Cardiac muscle cell (in vitro differentiated cells and primary cell): ENCODE measurements at places on chromosomes 12 and 14.

DNA sequence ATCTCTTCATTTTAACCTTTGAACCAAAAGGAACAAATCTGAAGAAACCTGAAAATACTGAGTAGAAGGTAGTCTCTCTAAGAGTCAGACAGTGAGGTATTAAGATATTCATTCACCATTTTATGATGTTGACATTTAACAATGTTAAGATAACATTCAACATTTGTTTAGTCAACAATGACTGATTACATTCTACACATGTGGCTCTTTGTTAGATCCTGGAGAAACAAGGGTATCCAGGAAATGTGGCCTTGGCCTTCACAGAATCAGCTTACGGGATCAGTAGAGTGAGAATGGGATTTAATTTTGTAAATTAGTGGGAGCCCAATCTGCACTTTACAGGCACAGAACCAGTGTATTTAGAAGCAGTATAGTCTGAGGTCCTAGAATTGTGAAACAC lies 355.5 kb downstream of the KCNH5 start:
- no peak for DNase-seq

DNA sequence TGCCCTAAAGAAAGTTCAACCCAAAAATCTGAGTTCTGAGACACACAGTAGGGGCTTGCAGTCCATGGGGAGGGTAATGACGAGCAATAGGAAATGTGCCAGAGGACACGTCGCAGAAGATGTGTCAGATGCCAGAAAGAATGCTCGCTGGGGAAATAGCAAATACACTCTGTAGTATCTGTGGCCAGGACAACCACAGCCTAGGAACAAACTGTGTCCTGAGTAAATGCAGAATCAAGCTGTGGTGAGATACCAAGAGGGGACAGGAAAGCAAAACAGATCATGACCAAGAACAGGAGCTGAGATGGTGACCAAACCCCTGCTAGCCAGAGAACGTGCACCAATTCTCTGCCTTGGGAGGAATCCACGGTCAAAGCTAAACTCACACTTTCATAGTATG lies 9.1 kb downstream of the CRACR2A start:
- DNase-seq = peak; percentile 59

DNA sequence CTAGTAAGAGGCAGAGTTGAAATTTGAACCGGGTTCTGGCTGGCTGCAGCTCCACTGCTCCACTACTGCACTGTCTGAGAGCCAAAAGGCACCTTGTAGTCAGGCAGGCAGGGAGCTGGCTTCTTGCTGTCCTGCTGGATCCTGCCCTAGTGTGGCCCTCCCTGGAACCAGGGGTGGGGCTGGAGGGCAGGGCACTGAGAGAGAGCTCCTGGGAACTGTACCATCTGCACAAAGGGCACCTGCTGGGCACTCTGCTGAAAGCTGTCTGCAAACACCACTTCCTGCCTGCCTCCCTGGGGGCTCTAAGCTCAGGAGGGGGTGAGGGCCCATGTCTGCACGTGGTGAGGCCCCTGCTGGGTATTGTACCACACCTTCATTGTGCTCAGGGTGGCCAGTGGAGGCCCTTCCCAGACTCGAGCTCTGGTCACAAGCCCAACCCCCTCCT lies 19.0 kb upstream of the TCL1B start:
- no peak for DNase-seq

- DNase-seq = no peak
Observed at GRCh38 chr12:56622535-56622934, 7.6 kb downstream of the BAZ2A start.

GRCh38 chr12:19148860-19149259 lies 19.3 kb downstream of the PLEKHA5 start:
- DNase-seq = no peak

DNA sequence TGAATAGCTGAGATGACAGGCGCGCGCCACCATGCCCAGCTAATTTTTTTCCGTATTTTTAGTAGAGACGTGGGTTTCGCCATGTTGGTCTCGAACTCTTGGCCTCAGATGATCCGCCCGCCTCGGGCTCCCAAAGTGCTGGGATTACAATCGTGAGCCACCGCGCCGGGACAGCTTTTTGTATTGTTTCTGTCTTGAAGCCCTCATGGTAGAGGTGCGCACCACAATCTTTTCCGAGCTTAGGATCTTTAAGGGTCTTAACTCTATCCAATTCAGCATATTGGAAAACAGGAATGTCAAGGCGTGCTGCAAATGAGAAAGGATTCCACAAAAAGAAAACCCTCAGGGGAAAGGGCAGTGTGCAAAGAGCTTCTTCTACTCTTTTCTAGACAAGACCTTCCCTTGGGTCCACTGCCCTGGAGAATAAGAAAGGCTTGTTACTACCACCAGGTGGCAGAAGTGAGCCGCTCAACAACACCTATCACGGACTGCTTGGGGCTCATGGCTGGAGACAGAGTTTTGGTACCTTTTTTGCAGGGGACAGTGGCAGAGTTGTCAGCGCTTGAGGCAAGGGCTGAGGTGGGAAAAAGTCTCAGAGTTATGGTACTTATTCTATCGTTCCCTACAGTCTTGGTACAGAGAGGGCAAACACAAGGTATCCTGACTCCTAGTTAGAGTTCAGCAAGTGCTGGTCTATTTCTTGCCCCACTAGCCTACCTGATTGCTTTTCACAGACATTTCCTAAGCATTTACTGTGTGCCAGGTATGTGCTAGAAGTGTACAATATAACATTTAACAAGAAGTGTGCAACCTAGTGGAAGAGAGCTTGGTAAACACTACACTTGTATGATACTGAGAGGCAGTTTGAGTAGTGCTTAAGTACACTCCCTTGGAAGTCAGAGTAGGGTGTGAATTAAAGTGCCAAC lies 16.4 kb upstream of the SP7 start:
- peak; percentile 93 for DNase-seq

GRCh38 chr14:75831952-75832351 lies 149.8 kb downstream of the TGFB3 start:
- DNase-seq = no peak

DNA sequence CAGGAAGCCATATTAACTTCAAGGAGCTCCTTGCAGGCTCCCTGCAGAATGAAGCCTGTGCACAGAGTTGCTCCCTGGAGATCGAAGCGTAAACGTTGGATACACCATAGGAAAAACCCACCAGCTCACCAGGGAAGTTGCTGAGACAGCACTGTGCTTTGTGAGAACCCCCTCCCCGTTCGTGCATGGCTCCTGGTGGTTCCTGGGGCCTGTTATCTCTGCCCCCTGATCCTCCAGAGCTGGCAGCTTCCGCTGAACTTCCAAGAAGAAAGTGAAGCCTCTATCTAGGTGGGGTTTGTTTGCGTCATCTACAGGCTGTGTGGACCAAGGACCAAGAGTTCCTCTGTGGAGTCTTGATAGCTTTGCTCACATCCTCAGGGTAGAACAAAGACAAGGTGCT lies 2.4 kb upstream of the CCDC85C start:
- no peak for DNase-seq

DNA sequence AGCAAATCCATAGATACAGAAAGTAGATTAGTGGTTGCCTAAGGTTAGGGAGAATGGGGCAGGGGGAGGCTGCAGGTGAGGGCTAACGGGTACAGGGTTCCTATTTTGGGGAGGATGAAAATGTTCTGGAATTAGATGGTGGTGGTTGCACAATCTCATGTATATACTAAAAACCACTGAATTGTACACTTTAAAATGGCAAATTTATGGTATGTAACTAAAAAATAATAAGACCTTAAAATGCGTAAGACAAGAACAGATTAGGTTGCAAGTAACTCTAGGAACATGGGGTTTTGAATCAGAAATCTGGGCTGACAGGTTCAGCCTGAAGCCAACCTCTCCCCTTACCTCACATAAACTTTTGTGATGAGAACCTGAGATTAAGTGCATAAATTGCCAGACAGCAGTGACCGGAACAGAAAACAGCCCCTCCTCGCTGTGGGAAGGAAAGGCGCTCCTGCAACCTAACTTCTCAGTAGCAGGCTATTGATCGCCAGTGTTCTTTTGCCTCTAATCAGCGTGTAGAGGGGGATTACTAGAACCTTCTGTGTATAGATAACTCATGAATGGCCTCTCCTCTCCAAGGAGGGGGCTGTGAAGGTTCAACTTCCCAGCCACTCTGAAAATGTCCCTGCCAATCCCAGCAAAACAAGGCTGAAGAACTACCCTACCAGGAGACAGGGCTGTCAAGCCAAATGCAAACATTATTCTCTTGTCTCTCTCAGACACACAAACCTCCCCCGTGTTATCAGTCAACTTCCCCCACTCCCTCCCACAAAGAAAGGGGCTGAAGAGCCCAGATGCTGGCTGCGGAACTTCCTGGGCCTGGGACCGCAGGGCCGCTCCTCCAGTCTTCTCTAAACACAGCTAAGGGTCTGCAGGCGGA lies 1.9 kb downstream of the SSH1 start:
- DNase-seq = peak; percentile 17

- no peak for DNase-seq
Observed at GRCh38 chr12:70603044-70603443, 34.2 kb downstream of the PTPRB start.

DNA sequence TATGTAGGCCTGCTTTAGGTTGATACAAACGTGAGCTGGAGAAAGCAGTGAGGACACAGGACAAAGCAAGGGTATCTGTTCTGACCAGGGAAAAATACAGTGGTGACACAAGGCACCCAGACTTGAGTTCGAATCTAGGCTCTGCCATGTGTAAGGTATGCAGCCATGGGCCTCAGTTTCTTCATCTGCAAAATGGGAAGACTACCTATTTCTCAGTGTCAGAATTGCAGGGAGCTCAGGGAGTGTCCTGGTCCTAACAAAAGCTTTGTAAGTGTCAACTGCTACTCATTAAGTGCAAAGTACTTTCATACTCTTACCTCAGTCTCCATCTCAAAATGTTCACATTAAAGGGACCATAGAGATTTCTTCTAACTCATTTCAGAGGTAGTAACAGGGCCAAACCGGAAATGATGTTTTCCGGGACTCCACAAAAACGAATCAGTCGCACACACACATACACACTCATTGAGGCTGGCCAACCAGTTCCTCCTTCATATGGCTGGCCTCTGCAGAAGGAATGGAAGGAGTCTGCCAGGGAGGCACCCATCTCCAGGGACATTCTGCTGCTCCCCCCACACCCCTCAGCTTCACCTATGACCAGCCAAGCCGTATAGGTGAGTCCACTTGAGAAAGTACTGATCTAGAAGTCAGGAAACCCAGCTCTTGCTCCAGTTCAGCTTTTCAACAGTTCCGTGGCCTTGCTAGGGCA lies 7.8 kb downstream of the CTDSP2 start:
- DNase-seq = no peak

DNA sequence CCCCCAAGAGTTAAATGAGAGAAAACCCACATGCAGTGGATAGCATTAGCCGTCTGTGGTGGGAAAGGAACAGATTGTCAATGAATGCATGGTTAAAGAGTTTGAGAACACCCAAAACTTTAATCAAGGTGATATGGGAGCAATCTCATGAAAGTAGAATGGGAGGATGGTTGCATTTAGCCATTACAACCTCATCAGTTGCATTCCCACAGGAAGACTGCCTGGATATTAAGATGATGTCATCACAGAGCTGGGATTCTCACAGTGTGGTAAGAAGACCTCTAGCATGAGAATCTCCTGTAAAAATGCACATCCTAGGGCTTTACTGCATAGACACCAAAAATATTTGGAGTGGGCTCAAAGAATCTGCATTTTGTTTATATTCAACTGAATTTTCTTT lies 284.9 kb downstream of the RGS6 start:
- DNase-seq = no peak

DNA sequence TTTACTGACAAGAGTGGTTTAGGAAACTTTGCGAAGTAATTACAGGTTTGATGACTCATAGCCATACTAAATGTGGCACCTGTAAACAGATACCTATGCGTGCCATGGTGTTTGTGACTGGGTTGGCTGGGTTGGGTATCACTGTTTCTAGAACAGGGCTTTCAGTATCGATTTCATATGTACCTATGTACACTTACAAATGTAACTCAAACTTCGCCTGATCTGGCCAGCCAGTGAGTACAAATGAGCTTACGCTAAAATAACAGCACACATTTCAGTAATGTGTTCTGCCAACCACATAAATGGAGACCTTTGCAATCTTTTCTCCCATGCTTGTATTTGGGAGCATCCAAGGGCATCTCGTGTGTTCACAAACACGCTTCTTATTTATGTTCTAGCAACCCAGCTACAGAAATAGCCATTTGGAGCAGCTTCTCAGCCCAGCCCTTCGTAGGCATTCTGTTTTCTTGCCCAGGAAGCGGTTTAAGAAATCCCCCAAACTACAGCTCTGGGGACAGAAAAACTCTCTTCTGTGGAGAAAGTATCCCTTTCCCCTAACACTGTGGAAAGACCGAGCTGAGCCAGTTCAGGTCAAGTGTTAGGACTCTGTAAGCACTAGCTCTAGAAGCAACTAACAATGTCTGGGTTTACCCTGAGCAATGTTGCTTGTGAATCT lies 42.3 kb upstream of the MDM1 start:
- no peak for DNase-seq

DNA sequence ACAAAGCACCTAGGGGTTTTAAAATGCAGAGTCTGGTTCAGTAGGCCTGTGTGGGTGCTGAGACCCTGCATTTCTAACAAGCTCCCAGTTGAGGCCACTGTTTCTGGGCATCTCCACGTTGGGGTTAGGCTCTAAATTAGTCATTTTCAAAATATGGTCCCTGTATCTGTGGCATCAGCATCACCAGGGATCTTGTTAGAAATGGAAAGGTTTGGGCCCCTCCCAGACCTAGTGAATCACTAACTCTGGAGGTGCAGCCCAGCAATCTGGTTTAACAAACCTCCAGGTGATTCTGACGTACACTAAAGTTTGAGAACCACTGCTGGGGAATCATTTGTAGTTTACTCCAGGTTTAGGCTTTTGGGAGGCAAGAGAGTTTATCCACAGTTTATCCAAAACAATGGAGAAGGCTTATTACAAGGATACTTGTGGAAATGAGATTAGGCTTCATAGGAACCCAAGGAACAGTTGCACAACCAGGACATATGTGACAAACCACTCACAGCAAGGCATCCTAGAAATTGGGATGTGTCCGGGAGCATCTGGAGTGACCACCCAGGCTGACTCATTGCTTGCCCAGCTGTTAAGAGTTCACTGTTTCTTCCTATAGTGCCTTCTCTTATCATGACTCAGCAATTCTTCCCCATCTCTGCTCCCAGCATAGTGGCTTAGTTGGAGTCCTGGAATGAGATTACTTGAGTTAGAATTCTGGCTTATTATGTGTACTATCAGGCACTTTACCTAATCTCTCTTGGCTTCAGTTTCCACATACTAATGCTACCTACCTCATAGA lies 71.6 kb upstream of the STXBP6 start:
- DNase-seq = peak; percentile 90

GRCh38 chr14:64773577-64773976 lies 69.4 kb downstream of the PLEKHG3 start:
- no peak for DNase-seq

- DNase-seq = no peak
Observed at GRCh38 chr12:21413369-21414277, 23.8 kb upstream of the PYROXD1 start.
